ENCODE measurements at places on chromosomes 6 and 20.

- DNase-seq, result peak; percentile 27
These were observed 428.4 kb upstream of the MARCKS start for GRCh38 chr6:113428702-113429101.

GRCh38 chr6:8434727-8435092 lies 635 bp downstream of the SLC35B3 start:
- peak; percentile 48 for DNase-seq

- DNase-seq, result no peak
These were observed 299.3 kb downstream of the CDH4 start for GRCh38 chr20:61551401-61551800.

DNA sequence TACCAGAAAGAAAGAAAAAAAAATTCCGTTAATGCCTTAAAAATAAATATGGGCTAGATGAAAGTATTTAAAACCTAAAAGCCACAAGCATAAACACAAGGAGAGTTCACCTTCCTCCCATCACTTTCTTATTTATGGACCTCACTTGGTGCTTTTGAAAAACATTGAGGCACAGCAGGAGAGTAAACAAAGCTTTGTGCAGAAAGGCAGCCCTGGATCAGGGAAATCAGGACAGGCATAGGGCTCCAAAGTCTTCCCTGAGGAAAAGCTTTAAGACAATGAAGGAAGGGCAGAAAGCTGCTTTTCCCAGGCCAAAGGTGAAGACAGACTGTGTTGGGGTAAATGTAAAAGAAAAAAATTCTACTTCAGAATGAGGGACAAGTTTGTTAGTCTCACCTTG lies 207.9 kb downstream of the CLVS2 start:
- DNase-seq, result no peak

DNA sequence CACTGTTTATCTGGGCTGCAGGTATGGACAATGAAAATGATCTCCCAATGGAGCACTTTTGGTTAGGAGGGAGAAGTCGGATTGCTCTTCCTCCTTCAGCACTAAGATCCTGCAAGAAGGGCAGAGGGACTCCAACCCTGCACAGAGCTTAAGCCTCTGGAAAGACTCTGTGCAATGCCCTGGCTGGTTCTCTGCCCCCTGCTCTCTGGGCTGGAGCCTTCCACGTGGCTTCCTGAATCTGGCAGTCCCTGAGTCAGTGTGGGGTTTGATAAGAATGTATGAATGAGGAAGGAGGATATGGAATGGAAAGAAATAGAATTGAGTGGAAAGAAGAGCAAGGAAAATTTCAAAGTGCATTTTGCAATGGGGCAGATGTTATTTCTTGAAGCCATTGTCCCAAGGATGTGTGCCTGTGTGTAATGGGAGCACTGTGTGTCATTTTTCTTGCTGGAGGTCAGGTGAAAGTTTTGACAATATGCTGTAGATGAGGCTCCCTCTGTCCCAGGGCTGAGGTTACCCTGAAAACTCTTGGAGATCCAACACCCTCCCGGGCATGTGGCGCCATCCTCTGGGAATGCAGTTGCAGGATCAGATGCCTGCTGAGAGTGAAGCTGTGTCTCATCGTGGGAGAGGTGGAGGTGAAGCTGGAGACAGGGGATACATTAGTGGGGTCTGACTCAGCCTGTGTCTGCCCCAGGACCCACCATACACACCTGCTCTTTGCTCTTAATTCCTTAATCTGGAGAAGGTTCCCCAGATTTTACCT lies 16.3 kb upstream of the CST9L start:
- no peak for DNase-seq

DNA sequence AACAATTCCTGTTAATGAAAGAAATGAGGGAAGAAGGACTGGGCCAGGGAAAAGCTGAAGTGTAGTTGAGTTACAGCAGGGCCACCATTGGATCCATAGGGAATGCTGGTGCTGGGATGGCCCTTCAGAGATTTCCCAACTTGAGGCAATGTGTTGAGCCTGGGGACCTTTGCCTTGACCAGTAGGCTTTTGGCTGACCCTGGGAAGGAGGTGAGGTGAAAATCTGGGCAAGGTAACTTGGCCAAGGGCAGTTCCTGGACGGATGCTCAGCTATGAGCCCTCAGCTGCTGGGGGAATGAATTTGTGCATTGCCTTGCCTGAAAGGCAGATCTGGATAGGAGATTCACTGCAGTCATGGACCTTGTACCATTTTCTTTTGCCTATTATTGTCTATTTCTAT lies 20.4 kb downstream of the UTRN start:
- DNase-seq, result no peak

DNA sequence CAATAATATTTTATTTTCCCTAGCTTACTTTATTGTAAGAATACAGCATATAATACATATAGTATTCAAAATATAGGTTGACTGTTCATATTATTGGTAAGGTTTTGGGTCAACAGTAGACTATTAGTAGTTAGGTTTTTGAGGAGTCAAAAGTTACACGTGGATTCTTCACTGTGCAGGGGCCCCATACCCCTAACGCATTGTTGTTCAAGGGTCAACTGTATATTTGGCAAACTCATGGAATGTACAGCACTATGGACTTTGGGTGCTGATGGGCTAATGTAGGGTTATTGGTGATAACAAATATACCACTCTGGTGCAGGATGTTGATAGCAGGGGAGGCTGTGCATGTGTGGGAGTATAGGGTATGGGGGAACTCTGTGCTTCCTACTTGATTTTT lies 397.2 kb downstream of the BCKDHB start:
- DNase-seq, result no peak

GRCh38 chr6:137489046-137490005 lies 4.9 kb downstream of the OLIG3 start:
- DNase-seq, result no peak

GRCh38 chr6:104252276-104252675 lies 607.4 kb downstream of the HACE1 start:
- DNase-seq, result no peak

DNA sequence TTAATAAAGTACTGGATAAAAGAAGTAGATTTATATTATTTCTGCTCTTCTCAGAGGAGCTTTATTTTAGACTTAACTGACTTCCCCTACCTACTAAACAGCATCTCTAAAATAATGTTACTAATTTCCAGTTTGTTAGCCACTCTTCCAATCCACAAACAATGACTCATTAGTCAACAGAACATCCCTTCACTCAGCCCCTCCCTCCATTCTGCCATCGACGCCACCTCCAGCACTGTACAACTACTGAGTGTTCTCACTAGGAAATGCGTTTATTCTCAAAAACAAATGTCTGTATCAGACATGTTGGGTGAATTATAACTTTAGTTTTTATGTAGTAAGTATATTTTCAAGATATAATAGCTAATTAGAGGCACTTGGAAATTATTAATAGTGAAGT lies 427.0 kb downstream of the EYS start:
- no peak for DNase-seq

GRCh38 chr6:39905640-39905975 lies 28.7 kb downstream of the MOCS1 start:
- DNase-seq, result no peak

DNA sequence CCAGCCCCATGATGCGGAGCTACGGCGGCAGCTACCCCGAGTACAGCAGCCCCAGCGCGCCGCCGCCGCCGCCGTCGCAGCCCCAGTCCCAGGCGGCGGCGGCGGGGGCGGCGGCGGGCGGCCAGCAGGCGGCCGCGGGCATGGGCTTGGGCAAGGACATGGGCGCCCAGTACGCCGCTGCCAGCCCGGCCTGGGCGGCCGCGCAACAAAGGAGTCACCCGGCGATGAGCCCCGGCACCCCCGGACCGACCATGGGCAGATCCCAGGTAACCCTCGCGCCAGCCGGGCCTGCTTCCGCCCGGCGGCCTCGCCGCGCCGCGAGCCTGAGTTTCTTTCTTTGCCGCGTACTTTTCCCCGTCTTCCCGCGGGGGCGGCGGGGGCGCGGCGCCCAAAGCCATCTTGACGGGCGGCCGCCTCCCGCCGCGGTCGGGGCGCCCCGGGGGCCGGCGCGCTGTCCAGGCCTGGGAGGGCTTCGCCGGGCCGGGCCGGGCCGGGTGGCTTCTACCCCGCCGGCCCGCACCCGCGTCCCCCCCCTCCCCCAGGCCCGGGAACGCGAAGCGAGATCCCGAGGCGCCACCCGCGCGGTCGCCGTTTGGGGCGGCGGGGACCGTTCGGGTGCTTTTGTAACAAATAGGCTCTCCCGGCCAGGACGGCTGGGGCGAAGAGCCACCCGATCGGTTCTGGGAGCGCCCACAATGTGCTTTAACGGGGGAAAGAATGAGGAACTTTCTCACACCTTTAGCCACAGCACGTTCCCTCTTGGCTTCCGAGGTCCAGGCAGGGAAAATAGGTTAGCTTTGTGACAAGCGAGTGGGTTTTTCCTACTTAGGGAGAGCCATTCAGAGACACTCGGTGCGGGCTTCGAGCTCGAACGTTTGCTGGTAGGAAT lies 2.3 kb downstream of the ARID1B start:
- peak; percentile 46 for DNase-seq

- DNase-seq, result no peak
These were observed 30.0 kb upstream of the KIF6 start for GRCh38 chr6:39755231-39755630.

DNA sequence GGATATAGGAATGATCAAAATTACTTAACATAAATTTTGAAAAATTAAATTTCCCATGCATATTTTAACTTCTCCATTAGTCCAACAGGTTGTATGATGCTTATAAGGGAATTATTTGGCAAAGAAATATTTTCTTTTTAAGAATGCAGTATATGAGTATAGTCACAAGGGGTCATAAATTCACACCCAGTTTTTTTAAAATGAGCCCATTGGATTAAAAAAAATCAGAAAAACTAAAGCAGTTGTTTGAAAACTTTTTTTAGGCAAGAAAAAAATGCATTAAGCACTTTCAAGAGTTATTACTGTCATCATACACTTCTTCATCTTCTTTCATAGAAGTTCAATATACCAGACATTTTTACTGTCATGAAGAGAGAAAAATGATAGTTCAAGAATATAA lies 404.2 kb upstream of the FLRT3 start:
- no peak for DNase-seq

- peak; percentile 10 for DNase-seq
These were observed 255.7 kb upstream of the THEMIS start for GRCh38 chr6:128156321-128157111.

DNA sequence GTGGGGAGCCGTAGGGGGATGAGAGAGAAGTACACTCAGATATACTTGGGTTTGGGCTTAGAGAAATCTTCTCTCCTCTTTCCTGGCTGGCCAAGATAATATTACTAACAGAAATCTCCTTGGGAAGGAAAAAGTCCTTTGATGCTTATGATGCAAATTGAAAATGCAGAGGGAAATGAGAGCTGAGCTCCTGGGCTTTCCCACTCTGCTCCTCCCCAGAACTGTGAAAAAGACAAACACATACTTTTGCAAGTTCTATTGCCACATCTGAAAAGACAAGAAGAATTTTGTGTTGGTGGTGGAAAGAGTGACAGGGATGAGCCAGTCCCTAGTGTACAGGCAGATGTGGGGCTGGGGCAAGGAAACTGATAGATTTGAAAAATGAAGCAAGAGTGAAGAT lies 185.9 kb downstream of the ANKRD60 start:
- DNase-seq, result no peak

- DNase-seq, result no peak
These were observed 5.6 kb downstream of the TAF4 start for GRCh38 chr20:62059920-62060630.

GRCh38 chr6:40726853-40727252 lies 139.7 kb upstream of the LRFN2 start:
- no peak for DNase-seq

GRCh38 chr20:19291024-19291817 lies 78.8 kb downstream of the SLC24A3 start:
- no peak for DNase-seq

- DNase-seq, result peak; percentile 24
These were observed 42.2 kb downstream of the DTNBP1 start for GRCh38 chr6:15620611-15621010.

DNA sequence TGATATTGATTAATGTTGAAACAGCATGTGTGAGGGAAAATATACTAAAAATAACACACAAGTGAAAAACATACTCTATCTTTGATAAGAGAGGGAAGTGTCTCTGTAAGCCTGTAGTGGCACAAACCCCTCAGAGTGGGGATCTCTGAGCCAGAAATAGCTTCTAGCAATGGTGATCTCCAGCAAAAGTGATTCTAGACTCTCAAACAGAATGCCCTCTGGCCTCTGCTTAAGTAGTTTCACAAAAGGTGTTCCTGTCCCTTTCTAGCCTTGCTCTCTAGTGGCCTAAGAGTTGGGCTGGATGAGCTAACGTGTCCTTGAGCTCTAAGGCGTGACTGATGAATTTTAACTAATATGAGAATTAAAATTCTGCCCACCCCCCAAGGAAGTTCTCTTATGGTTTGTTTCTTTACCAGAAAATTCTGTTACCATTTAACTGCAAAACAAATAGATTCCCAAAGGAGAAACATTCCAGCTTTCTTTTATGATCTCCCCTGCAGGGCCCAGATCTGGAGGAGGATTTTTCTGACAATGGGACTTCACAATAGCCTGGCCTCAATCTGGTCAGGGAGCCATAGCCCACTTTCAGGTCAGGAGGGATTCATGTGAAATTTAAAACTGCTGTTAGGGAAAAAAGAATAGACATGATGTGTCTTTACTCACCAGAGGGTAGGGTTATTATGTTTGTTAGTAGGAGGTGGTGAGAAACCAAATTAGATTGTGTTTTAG lies 182.5 kb upstream of the LAMP5 start:
- no peak for DNase-seq

GRCh38 chr20:10362674-10363073 lies 71.3 kb downstream of the MKKS start:
- DNase-seq, result no peak

DNA sequence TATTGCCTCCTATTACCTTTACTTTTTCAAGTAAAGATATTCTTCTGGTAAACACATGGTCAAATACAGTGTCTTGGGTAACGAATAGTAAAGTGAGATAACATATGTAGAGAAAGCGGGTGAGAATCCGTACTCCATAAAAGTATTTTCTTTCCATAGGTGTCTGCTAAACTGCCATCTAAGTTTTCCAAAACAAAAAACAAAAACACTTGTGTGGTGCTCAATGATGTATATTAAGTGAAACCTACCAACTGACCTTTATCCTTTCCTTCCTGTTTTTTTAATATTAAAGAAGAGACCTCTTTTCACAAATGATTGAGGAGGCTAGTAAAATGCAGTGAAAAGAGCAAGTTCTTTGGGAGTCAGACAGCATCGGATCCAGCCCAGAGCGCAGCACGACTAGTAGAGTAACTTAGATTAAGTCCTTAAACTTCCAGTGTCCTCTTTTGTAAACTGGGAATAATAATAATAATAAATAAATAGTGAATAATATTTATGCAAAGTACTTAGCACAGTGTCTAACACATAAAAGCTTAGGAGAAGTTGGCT lies 437 bp upstream of the CDKAL1 start:
- DNase-seq, result no peak

GRCh38 chr20:14928083-14928482 lies 590.7 kb upstream of the FLRT3 start:
- DNase-seq, result peak; percentile 1

- DNase-seq, result no peak
These were observed 39.8 kb upstream of the SLC24A3 start for GRCh38 chr20:19172637-19173036.

DNA sequence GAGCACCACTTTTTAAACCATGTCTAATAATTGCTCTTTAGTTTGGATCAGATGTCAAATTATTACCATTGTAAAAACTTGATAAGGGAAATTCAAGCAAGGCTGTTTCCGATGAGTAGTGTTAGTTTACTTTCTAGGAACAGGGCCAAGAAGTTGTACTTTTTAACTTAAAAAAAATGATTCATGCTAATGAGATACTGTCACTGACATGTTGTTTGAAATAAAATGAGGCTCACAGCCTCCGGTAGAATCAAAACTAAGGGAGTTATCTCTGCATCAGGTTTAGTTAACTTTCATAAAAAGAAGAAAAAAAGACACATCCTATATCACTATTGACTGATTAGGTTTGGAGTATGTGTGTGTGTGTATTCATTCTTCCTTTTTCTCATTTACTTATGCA lies 55.2 kb upstream of the SUPT3H start:
- peak; percentile 58 for DNase-seq

- peak; percentile 86 for DNase-seq
These were observed 74.9 kb downstream of the ZDHHC14 start for GRCh38 chr6:157455731-157456523.

Data from hematopoietic multipotent progenitor cell treated with erythropoietin and hydrocortisone succinate and interleukin-3 and kit ligand, for 6 days (in vitro differentiated cells).